ENCODE measurements at places on chromosomes 11 and 22.

DNA sequence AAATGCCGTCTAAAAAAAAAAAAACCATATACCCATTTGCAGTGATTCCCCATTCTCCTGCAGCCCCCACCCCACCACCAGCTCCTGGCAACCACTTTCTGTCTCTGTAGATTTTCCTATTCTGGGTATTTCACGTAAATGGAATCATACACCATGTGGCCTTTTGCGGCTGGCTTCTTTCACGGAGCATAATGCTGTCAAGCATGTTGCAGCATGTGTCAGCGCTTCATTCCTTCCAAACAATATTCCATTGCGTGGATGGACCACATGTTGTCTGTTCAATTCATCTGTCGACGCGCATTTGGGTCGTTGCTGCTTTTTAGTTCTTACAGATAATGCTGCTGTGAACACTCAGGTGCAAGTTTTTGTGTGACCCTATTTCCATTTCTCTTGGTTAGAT is 14.8 kb upstream of the EMID1 start:
- peak; percentile 72 for DNase-seq

GRCh38 chr11:12642040-12642439 is 32.2 kb upstream of the TEAD1 start:
- no peak for DNase-seq

- no peak for DNase-seq
Observed at GRCh38 chr22:28769394-28770085, 3.0 kb upstream of the CCDC117 start.

DNA sequence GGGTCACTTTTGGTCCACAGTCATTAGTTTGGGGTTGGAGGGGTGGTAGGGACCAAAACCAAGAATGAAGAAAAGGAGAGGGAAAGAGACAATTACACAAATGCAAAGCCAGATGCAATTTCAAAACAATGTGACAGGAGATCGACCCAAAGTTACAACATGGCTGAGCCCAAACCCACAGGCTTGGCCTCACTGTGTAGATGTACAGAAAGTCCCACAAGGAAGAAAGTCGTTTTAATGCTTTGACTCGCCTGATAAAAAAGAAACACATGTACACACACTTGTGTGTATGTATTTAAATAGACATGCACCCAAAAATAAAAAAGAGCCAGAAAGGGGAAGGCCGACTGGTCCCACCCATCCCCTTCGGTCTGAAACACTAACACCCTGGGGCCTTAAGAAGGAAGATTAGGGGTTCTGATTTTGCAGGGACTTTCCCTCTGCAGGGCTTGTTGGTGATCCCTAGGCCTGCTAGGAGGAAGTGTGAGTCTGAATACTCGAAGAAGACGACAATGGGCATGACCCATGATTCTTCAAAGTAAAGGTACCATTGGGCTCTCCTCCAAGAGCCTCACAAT is 104.1 kb downstream of the ETS1 start:
- no peak for DNase-seq

DNA sequence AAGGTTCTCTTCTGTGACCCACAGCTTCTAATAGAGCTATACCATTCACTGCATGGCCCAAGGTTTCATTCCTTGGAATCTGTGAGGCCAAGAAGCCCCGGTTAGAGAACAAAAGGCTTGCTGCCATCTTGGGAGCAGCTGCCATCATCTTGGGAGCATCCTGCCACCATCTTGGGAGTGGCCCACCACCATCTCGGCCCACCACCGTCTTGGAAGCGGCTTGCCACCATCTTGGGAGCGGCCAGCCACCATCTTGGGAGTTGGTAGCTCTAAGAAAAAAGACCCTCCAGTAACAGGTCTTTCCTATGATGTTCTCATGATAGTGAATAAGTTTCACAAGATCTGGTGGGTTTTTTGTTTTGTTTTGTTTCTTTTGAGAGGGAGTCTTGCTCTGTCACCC is 703.9 kb upstream of the ANO3 start:
- no peak for DNase-seq

All from NCI-H2171 (cell line).